ENCODE measurements at places on chromosomes 12 and 14.
A peak's percentile ranks its signal among the peaks of the same experiment; 100 is the strongest.

DNA sequence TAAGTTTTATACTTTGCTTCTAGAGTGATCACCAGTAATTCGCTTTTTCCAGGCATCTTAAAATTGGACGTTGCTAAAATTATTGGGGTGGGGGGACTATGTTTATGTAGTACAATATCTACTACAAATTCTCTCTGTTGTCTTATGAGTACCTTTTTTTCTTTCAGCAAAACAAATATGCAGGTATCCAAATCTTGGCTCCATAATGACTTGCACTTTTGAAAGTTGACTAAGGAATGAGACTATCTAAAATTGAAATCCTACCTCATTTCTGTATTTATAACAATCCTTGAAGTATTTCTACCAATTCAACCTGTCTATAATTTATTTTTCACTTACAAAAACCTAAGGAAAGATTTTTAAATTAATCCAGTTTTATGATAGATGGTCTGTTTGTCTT lies 2.4 kb downstream of the DYNC1H1 start:
- no peak for DNase-seq

DNA sequence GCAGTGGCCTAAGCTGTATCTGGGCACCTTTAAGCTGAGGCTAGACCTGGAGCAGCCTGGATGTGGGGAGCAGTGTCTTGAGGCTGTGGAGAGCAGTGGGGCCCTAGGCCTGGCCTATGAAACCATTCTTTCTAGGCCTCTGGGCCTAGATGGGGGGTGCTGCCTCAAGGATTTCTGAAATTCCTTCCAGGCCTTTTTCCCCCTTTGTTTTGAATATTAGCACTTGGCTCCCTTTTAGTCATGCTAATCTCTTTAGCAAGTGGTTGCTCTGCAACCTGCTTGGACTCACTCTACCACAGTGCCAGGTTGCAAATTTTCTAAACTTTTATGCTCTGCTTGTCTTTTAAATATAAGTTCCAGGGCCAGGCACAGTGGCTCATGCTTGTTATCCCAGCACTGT lies 41.6 kb upstream of the RFX4 start:
- no peak for DNase-seq

GRCh38 chr12:88648625-88649024 lies 68.4 kb upstream of the KITLG start:
- DNase-seq, result no peak

DNA sequence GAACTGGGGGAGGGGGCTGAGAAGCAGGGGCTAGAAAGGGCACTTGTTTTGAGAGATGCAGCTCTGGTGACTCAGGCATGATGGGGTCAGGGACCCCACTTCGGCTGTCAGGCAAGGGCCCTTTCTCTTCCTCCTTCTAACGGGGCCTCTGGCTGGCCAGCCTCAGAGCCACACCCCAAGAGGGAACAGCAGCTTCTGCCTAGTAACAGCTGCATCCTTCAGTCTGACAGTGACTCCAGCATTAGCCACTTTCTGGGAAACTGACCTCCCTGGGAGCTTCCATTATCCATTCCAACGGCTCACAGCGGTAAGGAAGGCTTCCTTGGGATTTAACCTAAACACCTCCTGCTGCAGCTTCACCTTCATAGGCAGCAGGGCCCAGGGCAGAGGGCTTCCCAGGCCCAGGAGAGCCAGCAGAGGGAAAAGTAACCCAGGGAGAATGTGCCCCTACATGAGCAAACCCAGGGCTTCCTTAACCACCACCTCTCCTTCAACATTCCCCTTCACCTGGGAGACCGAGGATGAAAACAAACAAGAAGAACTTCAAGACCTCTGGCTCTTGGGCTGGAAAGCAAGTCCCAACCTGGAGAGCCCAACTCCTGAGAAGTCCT lies 2.7 kb downstream of the NCKAP5L start:
- no peak for DNase-seq

DNA sequence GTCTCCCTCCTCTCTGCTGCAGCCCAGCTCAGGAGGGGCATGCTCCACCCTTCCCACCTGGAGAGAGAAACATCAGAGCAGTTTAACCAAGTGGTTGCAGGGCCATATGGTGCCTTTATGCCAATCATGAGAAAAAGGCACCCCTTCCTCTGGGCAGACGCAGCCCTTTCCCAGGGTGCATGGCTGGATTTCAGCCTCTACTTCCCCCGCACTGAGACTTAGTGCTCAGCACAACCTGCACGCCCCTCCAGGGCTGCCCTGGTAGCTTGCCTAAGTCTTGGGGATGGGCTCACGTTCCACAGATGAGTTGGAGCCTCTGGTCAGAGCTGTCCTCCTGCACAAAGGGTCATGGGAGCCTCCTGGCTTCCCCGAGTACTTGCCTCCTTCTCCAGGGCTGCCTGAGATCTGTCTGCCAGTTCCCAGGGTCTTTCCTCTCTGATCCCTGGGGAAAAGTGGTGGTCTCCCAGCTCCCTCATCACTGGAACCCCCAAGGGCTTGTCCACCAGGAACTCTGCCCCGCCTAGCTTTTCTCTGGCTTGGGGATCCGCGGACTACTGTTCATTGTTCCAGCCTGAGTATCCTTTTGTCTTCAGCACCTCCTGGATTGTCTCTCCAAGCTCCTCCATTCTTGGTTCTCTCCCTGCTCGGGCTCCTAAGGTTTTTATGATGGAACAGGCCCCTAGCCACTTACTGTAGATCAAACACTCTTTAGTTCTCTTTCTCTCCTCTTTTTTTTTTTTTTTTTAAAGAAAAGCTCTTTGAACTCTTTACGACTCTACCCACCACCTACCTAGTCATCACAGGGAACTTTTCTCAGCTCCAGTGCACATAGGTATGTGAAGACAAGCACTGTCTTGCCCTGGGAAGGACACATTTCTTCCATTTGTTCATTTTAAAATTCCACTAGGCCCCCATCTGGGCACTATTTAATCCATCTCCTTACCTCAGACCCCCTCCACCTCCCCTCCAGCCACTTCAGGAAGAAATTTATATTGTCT lies 6.1 kb upstream of the KRT74 start:
- DNase-seq, result no peak

DNA sequence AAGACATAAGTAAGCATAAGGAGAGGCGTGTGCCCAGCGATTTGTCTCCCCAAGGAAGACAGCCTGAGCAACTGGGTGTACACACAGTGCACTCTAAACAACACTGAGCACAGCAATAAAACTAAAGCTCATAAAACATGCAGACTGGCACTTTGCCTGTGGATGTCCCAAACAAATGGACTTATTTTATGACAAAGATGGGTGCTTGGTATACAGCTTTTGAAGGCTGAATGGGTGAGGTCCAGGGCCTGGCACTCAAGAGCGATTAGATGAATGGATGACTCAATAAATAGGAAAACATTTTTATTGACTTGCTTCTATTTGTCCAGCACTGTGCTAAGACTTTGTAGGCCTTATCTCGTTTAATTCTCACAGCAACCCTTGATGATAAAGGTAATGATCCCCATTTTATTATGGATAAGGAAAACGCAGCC lies 28.5 kb downstream of the LGMN start:
- no peak for DNase-seq

DNA sequence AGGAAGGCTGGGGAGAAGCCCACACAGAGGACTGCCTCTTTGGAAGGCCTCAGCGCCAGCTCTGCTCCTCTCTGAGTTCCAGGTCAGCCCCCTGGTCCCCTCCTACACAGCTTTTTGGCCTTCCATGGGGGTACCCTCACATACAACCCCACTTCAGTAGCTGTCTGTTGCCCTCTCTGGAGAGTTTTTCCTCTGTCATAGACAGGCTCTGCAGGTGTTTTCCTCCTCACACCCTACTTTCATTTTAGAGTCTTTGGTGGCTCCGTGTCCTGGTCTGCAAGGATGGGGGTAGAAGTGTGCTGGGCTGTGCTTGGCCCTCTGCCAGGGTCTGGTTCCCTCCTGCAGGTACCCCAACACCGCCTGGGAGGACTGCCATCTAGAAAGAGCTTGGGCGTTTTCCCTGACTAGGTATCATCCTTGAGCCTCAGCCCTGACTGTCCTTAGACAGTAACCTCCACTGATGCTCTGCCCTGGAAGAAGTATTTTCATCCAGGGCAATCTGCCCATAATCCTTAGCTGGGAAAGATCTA lies 15.1 kb downstream of the ZDHHC22 start:
- DNase-seq, result no peak

DNA sequence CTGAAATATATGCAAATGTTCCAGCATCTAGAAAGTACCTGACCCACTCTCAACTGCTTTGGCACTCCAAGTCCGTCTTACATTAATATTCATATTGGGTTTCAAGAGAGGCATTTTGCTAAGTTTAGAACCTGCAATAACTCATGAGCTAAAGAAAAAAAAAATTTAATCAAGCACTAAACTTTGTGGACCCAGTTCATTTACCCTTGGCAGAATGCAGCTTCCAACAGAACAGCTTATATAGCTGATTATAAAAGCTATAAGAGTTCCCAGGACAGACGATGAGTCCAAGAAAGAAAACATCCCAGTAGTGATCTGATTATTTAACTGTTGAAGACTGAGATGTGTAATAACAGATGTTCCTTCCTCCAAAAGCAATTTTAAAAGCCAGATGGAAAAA lies 592.0 kb downstream of the KCNH5 start:
- no peak for DNase-seq

DNA sequence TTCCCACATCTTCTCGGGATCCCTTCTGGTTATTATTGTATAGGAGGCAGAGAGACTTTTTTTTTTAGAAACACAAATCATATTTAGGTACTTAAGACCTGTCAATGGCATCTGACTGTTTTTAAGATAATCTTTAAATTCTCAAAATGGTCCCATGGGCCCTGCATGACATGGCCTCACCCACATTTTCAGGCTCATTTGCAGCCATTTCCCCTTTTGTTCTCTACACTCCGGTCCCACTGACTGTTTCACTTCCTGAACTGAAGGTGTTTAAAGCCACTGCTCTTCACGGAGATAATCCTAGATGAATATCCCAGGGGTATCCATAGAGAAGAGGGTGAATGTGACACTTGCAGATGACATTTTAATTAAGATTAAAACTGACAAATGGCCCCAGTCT lies 12.3 kb upstream of the C12orf71 start:
- DNase-seq, result no peak

DNA sequence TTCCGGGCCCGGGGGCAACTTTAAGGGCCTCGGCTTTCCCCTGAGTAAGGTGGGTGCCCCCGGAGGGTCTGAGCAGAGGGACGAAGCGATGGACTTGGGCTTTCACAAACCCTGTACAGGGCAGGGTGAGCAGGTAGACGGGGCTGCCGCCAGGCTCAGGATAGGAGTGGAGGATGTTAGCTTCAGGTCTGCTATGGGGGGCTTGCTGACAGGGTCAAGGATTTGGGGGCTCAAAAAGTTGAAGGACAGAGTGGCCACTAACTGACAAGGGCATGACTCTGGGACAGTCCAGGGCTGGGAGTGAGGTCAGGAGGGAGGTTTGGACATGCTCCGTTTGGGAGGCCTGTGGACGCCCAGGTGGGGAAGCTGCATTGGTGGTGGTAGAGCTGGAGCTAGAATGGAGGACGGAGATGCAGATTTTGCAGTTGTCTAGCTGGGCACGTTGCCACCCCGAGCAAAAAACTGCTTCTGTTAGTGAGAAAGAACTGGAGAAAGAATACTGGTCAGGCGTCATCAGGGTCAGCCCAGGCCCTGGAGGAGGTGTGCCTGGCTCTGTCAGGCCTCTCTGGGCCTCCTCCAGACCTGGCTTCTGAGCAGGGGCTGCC lies 113.3 kb downstream of the ADGRD1 start:
- DNase-seq, result no peak

GRCh38 chr12:9039397-9039977 lies 50.1 kb downstream of the KLRG1 start:
- peak; percentile 65 for DNase-seq

GRCh38 chr12:20375560-20375959 lies 7.2 kb downstream of the PDE3A start:
- no peak for DNase-seq

- no peak for DNase-seq
Measured at GRCh38 chr12:13770576-13770975, 210.8 kb downstream of the GRIN2B start.

- no peak for DNase-seq
Measured at GRCh38 chr14:22852599-22852939, 16.2 kb downstream of the MMP14 start.

- DNase-seq, result peak; percentile 63
Measured at GRCh38 chr12:25926536-25926935, 31.9 kb upstream of the RASSF8 start.

DNA sequence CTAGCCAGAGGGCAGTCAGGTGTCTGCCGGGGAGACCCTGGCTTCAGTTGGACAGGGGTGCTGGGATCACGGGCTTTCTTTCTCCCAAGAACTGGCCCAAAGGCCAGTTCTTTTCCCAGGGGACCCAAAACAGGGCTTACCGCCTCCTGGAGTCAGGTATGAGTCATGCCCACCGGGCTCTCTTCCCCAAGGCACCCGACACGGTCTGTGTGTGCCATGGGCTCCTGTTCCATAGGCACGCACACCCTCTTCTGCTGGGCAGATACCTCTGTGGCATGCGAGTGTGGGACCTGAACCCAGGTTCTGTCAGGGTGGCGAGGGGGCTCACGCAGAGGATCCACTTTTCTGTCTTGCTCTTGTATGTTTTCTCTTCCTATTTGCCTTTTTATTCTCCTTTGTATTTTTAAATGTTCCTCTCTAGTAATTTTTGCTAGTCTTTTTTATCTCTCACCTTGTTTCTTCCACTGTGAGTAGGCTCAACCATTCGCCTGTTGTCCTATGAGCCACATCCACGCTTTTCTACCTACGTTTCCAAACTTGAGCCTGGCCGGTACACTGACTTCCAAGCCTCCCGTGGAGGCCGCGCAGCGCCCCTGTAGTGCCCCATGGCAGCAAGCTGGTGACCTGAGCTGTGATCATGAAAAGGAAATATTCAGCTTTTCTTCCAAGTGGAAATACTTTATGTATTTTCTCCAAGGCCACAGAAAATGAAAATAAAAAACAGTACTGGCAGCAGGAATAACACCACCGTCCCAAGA lies 362.2 kb downstream of the CACNA1C start:
- DNase-seq, result no peak

DNA sequence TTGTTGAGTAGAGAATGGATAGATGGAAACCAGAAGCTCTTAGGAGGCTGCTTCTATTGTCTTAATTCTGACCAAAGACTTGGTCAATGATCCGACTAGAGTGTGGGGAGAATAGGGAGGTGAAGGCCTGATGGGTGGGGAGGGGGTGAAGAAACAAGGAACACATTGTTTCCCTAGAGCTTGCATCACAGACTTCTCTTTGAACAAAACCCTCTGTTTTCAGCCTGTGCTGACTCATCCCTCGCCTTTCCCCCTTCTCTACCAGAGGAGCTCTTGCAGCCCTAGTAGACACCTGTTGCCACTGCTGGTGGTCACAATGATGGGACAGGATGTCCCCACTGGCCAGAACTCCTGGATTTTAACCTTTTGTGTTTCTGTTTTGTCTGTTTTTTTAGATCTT lies 46.8 kb upstream of the CISTR start:
- DNase-seq, result no peak

- no peak for DNase-seq
Measured at GRCh38 chr12:121966959-121967358, 48.6 kb downstream of the CFAP251 start.

DNA sequence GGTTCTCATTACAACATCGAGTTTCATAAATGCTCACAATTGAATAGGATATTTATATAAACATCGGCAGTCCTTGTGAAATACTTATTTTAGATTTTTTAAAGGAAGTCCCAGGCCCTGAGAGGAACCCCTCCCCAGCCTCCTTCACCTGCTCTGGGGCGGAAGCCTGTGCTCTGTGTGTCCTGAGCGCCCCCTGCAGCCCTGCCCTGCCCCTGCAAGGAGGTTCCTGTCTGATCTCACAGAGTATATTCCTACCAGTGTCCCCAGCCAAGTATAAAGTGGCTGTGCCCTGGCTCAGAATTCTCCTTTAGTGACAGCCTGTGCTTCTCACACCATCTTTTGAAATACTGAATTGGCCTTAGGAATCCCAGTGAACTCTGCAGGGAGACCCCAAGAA lies 659.5 kb downstream of the TMEM121 start:
- no peak for DNase-seq

Measured in D341Med (cell line).